Stimulated activated CD4-positive, alpha-beta T cell treated with anti-CD3 and anti-CD28 coated beads, Interleukin-1b, Interleukin-23, amount 100 ng/mL, for 1 hour (primary cell): ENCODE measurements at places on chromosomes 5 and 9.

DNA sequence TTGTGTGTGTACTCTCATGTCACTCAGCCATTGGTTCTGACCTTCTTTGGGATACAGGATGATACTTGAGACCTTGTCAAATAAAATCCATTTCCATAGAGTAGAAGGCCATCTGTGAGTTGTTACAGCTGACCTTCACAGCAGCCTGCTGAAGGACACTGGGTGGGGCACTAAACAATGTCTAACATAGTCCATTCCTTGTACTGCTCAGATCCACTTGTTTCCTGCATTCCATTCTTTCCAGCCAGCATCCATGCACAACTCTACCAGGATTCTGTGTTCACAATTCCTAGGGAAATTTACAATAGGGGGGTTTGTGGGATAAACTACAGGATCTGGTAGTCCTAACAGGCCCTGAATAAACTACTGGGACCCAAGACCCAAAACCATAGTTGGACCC lies 286.4 kb downstream of the RASEF start:
- DNase-seq = no peak

- no peak for DNase-seq
Observed at GRCh38 chr9:119968836-119969707, 599.8 kb upstream of the BRINP1 start.

DNA sequence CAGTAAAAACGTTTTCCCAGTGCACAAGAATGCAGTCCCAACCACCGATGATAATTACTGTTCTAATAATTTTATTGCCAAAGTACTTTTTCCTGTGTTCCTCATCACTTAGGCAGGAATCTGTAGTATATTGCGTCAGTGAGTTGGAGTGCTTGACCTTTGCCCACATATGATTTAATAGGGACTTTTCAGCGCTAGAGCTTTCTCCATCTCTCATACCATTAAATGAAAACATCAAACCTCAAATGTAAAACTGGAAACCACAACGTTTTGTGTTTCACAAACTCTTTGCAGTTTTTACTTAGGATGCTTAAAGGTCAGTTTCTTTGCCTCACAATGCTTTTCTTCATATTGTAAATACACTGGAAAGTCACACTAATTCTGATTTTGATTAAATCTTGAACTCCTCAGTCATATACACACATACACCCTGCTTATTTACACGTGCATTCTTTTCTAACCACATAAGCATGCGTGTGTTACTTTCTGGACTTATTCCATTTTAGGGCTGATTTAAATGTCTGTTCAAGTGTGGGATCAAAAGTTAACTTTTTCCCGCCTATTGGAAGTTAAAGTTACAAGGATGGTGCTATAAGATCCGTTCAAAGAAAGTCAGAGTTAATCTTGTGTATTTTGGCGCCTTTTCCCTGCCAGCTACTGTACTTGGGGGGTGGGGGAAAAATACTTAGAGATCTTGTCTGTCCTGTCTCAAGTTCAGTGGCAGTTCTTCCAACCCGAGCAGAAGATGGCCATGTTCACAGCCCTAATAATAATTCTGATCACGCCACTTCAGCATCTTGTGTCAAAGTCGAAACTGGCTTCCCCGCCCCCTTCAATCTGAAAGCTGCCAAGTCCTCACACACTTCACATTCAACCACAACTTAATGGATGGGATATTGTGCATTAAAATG lies 6.6 kb upstream of the NFIB start:
- DNase-seq = no peak

DNA sequence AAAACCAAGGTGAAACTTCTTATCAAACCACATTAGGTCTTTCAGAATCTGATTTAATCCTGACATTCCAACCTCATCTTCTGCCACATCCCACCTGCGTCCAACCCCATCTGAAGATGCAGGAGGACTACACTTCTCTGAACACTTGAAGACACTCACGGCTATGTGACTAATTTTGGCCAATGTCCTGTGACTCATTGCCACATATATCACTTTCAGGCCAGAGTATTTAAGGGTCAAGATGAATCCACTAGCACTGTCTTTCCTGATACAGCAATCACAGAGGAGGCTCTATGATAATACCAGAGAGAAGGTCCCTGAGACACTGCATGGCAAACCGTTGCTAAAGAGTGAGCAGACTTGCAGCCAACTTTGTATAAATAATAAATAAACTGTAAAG lies 323.4 kb downstream of the NR2F1-AS1 start:
- no peak for DNase-seq

GRCh38 chr5:173981185-173981761 lies 7.7 kb upstream of the C5orf47 start:
- DNase-seq = no peak

DNA sequence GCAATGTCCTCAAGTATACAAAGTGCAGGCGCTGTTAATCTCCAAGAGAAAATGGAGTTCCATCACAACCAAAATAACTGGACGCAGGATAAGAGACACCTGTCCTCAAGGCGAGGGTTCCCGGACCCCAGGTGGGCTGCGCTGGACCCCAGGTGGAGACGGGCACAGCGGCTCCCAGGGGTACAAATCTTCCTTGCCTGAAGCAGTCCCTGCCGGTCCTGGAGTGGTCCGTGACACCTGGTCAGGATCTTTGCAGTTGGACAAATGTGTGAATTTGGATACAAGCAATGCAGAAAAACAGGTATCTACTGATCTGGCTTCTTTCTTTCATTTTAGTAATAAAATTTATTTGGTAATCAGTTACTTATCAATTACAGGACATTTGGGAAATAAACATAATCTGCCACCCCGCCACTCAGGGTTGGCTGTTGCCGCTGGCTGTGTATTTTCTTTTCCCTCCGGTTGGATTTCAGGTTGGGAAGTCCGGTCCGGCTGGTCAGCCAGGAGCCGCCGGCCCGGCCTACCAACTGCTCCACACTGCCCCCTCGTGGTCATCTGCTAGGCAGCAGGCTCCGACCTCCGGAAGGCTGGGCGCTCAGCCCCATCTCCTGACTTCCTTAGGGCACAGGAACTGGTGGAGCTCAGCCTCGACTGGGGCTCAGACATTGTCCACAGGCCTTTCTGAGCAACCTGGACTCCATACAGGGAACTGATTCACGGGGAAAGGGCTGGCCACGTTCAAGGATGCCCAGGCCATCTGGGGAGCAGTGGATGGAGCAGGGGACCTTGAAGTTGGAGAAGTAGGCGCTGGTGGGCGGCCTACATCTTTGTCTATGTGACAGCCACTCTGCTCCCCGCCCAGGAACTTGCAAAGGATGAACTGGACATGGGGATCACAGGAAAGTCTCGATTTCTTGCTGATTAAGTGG lies 43.4 kb downstream of the NXNL2 start:
- DNase-seq = peak; percentile 11

DNA sequence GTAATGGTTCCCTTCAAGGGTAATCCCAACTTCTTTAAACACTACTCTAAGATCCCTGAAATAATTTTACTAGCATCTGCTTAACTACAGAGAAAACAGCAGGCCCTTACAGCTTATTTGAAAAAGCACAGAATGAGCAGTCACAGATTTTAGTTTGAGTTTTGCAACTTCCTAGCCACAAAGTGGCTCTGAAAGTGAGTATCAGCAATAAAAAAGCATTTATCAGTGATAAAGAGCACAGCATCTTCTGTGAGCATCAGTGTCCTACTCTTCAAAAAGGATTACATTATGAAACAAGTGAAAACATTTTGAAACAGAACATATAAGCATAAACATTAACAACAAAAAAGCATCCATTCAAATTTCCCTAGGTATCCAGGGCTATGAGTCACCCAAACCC lies 45.0 kb downstream of the SAXO1 start:
- no peak for DNase-seq

- no peak for DNase-seq
Observed at GRCh38 chr9:135887585-135888050, 19.7 kb downstream of the CAMSAP1 start.

DNA sequence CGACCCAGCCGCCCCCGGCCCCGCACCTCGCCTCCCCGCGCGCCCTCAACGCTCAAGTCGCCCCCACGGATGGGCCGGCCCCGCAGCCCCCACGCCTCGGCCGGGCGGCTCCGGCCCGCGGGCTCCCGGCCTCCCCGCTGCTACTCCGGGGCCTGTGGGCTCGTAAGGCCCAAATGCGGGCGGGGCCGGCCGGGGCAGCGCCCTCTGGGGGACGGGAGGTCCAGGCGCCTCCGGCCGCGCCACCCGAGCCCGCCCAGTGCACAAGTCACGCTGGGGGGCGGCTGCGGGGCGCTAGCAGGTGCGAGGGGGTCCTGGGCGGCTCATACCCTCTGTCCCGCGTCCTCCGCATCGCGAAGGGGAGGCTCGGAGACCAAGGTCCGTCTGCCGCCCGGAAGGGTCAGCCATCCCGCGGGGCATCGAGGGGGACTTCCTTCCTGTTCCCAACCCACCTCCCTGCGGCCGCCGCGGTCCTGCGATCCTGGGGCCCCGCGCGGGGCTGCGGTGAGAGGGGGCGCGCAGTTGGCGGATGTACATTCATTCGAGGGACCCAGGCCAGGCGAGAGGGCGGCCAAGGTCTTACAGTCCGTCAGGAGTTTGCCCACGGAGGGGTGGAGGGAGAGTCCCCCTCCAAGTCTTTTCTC lies at the start of gene CIZ1:
TSS of gene CIZ1 (minus strand) at position 167 of the 641 bp plus-strand sequence. CDS start 715 bp downstream, outside the sequence.
- DNase-seq = peak; percentile 46

DNA sequence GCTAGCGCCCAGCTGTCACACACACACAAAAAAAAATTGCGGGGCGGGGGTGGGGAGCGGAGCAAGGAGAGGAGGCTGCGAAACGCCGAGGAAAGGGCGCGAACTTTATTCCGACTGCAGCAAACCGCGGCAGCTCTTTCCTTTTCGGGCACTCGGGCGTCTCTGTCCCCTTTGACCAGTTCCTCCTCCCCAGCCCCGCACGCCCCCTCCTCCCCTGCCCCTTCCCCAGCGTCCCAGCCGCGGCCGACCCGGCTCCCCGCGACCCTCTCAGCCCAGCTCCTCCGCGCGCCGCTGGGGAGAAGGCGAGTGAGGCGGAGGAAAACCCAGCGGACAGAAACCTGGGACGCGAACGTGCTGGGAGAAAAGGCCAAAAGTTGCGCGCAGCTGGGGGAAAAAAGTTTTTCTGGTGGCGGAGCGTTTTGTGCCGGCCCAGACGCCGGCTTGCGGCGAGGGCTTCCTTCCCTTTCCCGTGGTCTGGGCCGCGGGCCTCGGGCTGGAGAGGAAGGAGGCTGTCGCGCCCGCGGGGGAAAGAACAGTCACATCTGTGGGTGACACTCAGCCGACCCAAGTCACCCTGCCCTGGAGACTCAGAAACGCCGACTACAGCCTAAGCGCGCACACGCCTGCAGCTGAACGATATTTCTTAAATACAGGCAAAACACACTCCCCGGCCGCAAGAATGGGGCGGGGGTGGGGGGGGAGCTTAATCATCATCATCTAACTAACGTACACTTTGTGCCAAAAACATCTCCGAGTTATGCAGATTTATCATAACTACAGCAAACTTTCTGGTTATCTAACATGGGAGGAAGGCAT lies 1.1 kb upstream of the BNC2 start:
- DNase-seq = no peak

DNA sequence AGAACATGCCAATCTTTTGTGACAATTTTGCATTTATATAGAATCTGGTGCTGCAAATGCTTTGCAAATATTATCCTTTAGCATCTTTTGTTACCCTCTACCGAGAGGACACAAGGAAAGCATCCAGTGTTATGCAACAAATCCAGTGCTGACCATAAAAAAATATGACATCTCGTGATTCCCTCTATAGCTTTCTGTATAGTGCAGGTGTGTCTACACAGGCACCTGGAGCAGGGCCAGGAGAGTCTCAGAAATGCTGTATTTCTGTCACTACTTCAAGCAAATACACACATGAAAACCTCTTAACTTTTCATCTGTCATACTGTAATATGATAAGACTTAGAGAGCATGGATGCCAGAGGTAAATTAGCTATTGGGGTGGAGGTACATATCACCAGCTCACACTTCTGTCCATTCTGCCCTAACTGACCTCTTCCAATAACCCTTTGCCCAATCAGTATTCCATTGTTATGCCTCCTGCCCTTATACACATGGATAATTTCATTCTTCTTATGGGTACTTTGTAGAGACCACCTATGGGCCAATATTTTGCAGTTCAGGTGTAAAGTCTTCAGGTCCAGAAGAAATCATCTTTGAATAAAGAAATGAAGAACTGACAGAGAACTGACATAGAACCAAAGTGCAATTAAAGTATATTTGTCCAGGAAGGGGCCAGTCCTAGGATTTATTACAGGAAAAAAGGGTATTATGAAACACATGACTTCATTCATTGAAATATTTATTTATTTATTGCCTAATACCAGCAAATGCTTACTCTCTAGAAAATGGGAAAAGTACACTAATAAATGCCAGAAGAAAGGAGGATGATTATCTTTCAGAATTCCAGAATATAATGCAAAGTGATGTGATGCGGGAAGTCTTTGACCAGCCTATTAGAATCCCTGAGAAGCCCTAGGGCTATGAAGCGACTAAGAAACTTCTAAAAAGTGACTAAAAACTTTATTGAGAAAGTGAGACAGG lies 106.5 kb downstream of the EPB41L4A start:
- DNase-seq = no peak

DNA sequence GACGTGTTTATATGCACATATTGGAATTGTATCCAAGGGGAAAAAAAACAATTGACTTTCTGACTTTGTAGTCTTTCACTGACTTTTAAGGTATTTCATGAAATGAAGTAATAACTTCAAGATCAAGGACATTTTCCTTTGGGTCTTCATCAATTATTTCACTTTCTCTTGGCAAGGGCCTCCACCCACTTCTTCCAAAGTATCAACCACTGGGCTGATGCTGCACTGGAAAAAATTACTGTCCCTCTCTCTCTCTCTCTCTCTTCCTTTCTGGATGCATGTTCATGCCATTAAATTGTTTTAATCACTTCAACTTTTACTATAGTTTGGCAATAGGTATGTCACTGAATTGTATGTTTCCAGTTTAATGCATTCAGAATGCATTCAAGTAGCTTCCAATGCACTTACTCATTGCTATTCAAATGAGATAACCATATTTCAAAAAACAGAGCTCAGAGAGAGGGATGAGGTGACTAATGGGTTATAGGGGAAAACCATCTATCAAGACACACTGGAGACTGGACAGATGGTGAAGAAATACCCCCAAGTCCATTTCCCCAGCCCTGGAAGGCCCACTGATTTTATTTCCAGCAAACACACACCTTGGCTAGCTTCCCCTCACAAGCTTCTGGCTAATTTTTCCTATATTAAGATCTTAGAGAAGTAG lies 585.3 kb downstream of the EBF1 start:
- no peak for DNase-seq
